ENCODE measurements at places on chromosomes 16 and 17.

- DNase-seq: no peak
Measured at GRCh38 chr17:64491034-64491860, 5.6 kb downstream of the POLG2 start.

GRCh38 chr16:85556456-85557082, 56.6 kb upstream of the GSE1 start:
- no peak for DNase-seq

DNA sequence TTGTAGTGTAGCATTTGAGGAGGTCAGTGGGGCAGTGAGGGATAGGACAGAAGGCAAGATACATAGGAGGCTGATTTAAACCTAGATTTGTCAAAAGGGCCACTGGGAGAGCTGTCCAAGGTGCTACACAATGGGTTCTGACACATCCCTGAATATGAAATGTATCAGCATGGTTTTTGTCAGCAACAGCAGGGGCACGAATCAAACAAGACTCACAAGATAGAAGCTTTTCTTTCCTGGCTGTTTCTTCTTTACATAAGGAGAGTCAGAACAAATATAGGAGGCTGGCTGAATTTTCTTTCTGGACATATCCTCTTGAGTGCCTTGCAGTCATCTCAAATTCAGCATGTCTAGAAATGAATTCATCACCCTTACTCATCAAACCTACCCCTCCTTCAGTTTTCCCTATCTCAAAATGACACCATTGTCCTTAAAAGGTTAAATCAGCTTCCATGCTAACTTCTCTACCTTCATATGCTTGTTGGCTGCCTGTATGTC, 130.5 kb downstream of the NPIPB5 start:
- DNase-seq: no peak

- DNase-seq: no peak
Measured at GRCh38 chr17:47225436-47225858, 16.3 kb downstream of the MYL4 start.

- no peak for DNase-seq
Measured at GRCh38 chr17:54795046-54795445, 105.6 kb upstream of the TOM1L1 start.

DNA sequence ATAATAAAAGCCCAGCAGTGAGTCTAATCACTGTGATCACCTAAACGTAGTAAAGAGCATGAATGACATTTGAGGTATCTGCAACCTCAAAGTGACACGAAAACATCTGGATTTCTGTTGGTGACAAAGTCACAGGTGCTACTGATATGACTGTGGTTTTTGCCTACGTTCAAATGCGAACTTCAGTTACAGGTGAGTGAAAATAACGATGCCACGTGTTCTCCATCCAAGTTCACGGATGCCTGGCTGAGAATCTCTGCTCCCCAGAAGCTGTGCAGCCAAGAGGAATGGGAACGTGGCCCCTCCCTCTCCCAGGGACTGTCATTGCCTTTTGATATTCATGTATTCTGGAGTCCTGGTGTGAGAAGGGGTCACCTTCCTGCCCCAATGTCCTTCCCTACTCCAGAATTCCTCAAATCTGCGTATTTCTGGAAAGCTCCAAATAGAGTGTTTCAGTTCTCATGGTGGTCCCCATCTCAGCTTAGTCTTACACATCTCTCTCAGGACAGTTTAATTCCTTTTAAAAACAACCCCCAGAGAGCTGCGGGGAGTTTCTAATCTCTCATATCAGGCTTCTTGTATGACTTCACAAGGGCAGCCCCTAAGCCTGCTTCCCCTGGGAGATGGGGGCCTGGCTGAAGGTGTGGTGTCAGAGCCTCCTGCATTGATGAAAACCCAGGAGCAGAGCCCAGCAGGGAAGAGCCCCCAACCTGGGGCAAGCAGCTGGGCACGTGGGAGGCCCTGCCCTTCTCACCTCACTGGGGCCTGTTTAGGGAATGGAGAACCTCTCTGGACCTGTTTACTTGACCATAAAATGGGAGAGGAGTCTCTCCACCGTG, 25.8 kb downstream of the PIK3R5 start:
- no peak for DNase-seq

- DNase-seq: no peak
Measured at GRCh38 chr17:35257208-35257659, 14.4 kb downstream of the SLFN5 start.

DNA sequence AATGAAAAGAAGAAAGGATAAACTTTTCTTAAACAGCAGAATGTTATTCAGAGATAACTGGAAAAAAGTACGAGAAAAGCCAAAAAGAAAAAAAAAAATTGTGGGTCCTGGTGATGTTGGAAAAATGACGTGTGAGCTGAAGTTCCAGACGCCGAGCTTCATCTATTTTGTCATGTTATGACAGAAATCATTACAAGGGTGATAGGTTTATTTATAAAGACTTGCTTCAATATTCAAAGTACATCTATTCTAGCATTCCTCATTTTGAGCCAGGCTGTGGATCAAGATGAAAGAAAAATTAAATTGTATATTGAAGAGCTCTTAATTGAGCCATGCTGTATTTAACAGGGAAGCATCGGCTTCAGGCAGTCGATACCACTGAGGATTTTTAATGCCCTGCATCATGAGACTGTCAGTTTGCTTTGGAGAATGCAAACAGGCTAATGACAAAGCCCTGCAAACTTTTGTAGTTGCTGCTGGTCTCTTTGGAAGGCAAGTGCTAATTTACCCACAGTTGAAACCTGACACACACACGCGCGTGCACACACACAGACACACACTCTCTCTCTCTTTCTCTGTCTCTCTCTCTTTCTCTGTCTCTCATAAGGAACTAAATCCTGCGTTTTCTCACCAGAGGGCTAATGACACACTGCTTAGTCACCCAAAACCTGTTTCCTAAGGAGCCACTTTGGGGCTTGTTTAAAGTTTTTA, 110.7 kb downstream of the WWOX start:
- DNase-seq: no peak

DNA sequence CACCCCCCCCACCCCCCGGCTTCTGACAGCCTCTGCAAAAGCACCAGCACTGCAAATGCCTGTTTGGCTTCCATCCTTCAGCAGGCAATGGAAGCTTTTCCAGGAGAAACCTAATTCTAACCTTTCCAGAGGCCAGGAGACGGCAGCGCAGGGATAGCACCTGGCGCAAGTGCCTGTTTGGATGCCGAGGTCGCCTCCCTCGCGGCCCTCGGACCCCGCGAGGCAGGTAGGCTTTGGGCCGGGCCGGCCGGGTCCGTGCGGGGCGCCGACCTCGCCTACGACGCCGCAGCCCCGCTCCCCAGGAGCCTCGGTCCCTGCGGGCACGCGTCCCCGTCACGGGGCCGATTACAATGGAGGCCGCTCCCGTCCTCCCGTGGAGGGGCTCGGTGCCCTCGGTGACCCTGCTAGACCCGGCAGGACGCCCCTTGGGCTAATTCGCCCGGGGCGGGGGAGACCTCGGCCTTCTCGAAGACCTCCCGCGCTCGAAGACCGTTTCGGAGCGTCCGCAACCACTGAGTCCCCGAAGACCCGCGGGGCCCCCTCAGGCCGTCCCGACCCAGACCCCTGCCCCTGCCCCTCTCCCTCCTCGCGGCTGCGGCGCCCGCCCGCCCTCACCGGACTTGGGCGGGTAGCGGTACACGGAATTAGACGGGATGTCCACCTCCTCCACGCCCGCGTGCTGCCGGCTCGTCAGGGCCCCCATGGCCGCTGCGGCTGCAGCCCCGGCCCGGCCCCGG, 587 bp downstream of the RNF157 start:
- no peak for DNase-seq

GRCh38 chr17:45581860-45582259, 91.3 kb upstream of the PLEKHM1 start:
- no peak for DNase-seq

DNA sequence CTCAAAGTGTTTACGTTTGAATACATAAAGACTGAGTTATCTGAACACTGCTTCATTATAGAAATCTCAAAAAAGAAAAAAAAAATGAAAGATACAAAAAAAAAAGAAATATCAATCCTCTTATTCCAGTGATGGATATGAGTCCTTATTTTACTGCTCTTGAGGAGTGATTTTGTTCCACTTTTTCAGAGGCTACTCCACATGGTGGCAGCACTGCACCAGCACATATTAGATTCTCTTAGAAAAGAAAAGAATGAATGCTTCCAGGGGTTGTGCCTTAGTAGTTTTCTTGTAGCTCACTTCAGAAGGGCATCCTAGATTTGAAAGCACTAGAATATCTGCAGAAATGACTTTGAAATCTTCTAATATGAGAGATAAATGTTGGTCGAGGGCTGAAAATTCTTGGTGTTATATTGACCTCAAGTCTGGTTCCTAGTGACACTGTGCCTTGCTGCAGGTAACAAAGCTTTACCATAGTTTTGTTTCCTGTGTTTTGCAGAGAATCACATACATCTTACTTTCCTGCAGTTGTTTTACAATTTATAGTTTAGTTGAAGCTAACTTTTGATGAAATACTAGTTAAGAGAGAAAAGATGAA, 25.9 kb downstream of the AP2B1 start:
- no peak for DNase-seq

DNA sequence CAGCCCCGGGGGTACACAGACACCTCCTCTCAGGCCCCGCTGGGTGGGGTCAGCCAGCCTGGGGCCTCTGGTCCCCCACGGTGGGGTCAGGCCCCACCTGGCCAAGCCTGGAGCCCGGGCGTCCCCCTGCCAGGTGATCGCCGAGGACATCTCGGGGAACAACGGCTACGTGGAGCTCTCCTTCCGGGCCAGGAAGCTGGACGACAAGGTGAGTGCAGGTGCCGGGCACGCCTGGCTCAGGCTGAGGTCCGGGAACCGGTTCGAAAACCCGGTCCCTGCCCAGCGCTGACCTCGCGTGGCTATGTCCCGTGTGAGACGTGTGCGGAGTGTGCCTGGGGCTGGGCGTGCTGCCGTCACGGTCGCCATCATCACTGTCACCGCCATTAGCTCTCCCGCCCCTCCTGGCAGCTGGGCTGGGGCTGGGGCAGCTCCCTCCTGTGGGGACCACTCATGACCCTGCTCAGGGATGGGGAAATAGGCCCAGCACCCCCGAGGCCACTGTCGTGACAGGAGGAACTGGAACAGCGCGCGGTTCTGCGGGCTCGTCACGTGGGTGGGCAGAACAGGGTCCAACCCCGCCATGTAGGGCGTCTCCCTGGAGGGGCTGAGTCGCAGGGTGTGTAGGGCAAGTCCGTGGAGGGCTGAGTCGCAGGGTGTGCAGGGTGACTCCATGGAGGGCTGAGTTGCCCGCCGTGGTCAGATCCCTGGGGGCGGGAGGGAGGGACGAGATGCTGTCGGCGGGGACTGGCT, 8.5 kb downstream of the CPNE7 start:
- DNase-seq: no peak

DNA sequence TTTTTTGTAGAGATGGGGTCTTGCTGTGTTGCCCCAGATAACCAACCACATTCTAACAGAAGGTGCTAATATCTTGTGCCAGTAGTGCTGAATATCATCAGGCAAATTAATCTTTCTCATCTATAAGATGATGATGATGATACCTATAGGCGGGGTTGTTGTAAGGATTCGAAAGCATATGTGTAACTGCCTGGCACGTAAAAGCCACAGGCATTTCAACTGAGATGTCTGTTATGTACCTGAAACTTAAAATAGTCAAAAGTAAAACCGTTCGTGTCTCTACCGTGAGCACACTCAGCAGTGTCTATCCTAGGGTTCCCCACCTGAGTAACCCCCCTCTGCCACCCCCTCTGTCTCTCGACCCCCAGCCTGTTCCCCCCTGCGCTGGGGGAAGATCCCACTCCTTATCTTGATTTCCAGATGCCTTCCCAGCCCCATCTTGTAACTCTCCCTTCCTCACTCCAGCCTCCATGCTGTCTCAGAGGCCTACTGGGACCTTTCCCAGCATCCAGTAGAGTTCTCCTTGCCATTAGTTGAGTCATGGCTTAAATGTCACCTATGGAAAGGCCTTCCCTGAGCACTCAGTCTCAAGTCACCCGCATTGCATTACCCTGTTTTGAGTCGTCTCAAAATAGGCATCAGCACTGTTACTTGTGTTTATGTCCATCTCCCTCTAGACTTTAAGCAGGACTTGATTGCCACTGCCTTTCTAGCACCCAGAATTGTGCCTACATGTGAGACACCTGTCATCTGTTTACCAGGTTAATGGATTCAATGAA, 34.1 kb downstream of the CDRT15 start:
- DNase-seq: no peak

- DNase-seq: no peak
Measured at GRCh38 chr17:77769215-77769614, 189.3 kb upstream of the TNRC6C start.

Measured in stimulated activated CD8-positive, alpha-beta memory T cell treated with anti-CD3 and anti-CD28 coated beads, Interleukin-15, amount 100 ng/mL, for 24 hours (primary cell).